Hippocampal formation (tissue), 2 donors: ENCODE measurements at places on chromosomes 2 and 18.

GRCh38 chr2:160479269-160479668 is 14.3 kb downstream of the RBMS1 start:
- DNase-seq = no peak

DNA sequence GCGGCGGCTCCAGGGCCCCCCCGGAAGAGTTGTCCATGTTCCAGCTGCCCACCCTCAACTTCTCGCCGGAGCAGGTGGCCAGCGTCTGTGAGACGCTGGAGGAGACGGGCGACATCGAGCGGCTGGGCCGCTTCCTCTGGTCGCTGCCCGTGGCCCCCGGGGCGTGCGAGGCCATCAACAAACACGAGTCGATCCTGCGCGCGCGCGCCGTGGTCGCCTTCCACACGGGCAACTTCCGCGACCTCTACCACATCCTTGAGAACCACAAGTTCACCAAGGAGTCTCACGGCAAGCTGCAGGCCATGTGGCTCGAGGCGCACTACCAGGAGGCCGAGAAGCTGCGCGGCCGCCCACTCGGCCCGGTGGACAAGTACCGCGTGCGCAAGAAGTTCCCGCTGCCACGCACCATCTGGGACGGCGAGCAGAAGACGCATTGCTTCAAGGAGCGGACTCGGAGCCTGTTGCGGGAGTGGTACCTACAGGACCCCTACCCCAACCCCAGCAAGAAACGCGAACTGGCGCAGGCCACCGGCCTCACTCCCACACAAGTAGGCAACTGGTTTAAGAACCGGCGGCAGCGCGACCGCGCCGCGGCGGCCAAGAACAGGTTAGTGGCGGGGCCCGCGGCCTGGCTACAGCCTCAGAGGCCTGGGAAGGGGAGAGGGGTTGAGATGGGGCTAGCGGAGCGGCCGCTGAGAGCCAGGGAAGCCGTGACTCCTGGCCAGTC is 965 bp downstream of the SIX3 start:
- no peak for DNase-seq

- DNase-seq = no peak
Measured at GRCh38 chr2:153047220-153047619, 328.8 kb downstream of the ARL6IP6 start.

DNA sequence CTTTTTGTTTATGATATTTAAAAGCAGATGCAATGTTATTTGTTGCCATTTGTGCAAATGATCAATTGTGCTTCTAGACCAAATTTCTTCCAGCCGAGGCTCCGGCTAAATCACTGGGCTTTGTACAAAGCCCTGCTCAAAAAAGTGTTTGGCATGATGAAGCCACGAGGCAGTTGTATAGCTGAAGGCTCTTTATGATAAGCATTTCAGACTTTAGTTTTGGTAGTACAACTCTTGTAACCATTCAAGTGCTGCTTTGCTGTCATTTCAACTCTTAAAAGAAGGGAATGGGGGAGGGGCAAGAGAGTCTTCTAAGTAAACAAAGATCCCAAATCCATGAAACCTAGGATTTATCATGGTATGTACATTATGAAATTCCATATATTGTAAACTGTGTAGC is 3.3 kb upstream of the ZNF532 start:
- DNase-seq = peak; percentile 52

DNA sequence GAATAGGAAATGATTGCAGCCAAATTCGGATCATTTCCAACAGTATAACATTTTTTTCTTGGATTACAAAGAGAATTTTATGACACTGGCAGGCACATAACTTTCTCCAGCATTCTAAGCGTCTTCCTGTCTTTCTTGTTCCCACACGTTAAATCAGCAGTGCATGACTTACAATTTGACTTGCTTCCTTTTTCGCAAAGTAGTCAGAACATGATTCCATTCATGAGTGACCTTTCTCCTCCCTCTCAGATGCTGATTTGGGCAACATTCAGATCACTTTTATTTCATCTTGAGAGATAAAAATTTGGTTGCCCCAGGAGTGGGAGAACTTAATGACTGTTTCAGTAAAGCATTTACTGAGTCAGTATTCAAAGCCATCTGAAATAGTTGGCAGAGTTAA is 858.7 kb upstream of the ACVR2A start:
- no peak for DNase-seq

DNA sequence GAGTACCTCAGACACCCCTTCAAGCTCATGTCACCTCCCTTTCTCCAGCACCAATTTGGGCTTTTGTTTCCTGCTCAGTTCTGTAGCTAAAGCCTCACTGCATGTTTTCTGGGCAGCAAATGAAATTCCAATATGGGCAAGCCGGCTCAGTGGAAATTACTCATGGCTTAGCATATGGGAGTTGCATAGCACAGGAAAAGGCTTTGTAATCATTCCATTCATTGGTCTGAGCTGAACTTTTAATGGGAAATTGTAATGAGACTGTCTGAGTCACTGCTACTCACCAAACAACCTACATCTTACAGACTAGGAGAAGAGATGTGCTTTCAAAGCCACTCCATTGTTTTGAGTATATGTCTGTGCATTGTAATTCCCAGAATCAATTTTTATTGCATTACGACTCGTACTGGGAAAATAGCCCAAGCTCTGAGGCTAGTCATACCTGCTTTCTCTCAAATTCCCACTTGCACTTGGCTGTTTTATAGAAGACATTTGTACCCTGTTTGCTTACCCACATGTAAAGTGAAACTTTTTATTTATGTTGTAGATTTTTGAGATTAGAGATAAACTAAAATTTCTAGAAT is 139.5 kb upstream of the LRATD1 start:
- no peak for DNase-seq

DNA sequence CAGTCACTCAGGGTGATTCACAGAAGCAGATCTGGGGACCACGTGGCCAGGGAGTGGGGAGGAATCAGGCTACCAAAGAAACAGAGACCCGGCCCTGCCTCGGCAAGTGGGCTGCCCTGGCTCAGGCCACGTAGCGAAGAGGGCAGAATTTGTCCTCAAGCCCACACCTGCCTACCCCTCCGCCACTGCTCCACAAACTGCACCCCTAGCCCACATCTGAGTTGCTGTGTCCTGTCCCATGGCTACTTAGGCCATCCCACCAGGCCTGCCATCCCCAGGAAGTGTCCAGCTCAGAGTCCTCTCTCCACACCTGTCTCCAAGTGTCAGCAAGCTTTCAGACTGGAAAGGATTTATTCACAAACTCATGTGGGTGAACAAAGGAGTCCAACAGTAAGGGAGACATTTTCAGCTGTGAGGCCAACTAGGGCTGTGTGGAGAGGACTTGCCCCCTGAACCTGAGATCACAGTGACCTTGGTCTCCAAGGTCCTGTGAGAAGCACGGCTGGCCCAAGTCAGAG is 31.7 kb upstream of the ASPRV1 start:
- no peak for DNase-seq

DNA sequence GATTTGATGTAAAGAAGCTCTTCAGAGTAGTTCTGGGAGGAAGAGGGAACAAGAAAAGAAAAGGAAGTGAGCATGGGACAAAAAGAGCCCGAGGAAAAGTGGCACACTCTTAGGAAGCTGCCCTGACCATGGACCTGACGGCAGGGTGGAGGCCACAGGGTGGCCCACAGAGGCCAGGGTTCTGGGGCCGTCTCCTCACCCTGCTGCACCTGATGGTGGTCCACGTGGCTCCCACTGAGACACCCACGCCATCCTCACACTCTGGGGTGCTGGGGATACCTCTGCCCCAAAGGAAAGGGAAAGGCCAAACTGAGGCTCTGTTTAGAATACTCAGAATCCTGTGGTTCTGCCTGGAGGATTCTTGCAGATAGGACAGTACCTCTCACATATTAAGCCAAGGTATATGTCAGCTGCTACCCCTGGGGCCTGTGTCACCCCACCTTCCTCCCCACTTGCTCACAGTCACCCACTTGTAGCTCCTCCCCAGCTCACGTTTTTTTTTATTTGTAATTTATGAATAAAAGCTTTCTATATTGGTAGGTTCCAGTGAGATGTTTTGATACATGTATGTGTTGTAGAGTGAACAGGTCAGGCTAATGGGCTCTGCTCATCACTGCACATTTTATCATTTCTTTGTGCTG is 171.1 kb downstream of the LDLRAD4 start:
- no peak for DNase-seq

DNA sequence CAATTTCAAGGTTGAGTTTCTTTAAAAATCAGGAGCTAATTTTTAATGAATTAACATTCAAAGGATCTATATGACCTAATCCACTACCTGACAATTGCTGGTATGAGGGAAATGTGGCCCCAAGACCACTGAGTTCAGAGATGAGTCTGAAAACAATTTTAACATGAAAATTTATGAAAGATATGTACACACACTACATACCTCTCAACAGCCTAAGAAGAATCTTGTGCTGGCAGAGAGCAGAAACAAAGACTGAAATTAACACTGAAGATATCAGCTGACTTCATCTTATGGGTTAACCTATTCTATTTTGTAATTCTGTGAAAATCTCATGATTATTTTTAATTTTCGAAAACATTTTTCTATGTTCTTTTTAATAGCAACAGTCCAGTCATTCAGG is 1.7 kb downstream of the FAP start:
- no peak for DNase-seq

DNA sequence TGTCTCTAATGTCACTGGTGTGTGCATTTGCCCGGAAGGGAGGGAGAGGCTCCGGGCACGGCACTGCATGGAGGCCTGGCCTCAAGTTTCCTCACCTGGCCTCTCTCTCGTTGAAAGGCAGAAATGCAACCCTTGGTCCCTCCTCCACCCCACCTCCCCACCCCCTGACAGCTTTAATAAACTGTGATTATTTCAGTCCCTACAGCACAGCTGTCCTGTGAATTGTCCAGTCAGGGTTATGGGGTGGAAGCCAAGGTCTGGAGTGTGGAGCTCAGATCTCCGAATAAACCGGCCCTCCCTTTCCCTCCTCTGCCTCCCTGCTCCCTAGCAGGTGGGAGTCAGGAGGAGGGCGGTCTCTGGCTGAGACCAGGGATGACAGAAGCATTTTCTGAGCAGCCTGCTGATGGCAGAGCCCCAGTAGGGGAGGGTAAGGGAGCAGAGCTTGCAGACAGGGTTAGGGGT is 199.2 kb upstream of the SMAD2 start:
- no peak for DNase-seq

DNA sequence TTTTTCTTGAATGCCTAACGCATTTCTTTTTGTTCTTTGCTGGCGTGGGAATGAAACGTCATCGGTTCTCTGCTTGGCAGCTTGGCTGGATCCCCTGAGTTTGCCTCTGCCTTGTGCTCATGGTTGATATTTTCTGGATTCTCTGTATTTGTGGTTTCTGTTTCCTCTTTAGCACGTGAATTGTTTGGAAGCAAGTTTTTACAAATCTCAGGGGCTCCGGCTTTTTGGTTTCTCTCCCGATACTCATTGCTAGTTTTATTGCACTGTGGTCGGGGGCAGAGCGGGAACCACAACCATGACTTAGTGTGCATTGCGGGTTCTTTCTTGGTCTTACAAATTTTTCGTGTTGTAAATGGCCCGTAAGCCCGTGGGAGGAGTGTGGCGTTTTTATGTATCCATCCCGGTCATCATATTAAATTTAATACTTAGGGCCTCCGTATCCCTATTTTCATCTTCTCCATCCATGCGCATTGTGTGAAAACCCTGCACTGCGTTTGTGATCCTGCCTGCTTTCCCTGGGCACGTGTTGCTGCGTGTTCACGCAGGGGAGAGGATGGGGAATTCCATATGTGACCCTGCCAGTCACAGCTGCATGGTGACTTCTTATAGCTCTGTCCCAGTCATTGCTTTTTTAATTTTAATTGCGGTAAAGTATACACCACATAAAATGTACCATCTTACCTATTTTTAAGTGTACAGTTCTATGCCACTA is 9.4 kb downstream of the RAMP1 start:
- DNase-seq = peak; percentile 11

DNA sequence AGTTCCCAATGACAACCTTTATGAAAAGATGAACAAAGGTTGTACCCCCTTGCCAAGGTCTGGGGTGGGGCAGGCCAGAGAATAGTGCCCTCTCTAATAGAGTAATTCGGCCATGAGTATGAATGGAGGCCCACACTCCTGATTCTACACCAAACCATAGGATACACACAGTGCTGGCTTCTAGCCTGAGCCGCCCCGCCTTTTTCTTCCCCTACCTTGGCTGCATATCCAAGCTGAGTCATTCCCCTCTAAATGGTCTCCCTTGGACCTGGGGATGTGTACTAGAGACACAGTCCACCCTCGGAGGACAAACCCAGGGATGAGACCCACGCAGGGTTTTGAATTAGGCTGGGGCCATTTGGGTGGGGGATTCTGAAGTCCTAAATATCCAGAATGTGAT is 107.2 kb upstream of the CAPN13 start:
- DNase-seq = no peak

DNA sequence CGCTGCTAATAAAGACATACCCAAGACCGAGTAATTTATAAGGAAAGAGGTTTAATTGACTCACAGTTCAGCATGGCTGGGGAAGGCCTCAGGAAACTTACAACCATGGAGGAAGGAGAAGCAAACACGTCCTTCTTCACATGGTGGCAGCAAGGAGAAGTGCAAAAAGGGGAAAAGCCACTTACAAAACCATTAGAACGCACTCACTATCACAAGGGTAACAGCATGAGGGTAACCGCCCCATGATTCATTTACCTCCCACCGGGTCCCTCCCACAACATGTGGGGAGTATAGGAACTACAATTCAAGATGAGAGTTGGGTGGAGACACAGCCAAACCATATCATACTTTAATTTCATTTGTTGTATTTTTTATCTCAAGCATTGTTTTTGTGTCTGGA is 67.5 kb downstream of the ATP9B start:
- no peak for DNase-seq

GRCh38 chr18:70553245-70553935 is 264.5 kb downstream of the SOCS6 start:
- no peak for DNase-seq

DNA sequence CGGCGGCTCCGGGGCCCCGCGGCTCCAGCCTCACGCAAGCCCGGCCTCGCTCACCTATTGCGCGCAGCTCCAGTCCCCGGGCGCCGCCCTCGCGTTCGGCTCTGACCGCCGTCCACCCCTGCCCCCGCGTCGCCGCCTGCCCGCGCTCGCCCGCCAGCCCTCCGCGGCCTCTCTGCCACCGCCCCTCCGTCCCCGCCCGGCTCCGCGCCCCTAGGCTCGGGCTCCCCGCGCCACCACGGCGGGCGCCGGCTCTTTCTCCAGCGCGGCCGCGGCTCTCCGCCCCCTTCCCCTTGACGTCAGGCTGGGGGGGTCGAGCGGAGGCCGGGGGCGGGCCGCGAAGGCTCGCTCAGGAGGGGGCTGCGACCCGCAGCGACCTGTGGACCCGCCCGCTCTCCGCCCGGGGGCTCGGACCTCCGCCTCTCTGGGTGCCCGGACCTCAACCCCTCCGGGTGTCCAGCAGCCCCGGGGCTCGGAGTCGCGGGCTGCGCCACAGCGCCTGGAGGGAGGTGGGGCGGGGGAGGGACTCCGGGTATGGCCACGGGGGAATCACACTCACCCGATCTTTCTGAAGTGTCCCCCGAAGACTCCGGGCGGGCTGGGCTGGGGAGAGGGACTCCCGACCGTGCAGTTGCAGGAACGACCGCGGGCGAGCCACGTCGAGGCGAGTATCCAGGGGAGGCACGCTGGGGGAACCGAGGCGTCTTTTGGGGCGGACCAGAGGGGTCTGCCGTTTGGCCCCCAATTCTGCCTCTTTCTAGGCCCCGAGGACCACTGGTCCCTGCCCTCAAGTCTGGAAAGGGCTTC is at the start of gene SEMA4C:
Gene SEMA4C (minus strand): TSS at position 259 of the 804 bp plus-strand sequence. CDS start 2,194 bp downstream, outside the sequence.
- DNase-seq = peak; percentile 76
